Left cardiac atrium (tissue), 4 donors: ENCODE measurements at places on chromosomes 16 and 17. TPM values are rescaled to one million over a fixed set of nuclear protein-coding genes. Genes with fewer than 3 reads are reported as not detected.

JPH3 gene
- 0.09 TPM for total RNA-seq

KRT32 gene
- not detected for total RNA-seq

CNTD1 gene
- not detected for total RNA-seq

KRT28 gene
- total RNA-seq, result not detected

CBLN1 gene
- total RNA-seq, result 1.9 TPM

CAPNS2 gene
- 0.24 TPM for total RNA-seq

ZSCAN10 gene
- total RNA-seq, result not detected

CCL7 gene
- total RNA-seq, result not detected

HYDIN gene
- total RNA-seq, result 0.38 TPM

PRKCB gene
- total RNA-seq, result 4.1 TPM

MED9 gene
- 26.8 TPM for total RNA-seq

MYH1 gene
- not detected for total RNA-seq

METTL22 gene
- 24.7 TPM for total RNA-seq

CFAP52 gene
- 0.41 TPM for total RNA-seq

KRTAP9-2 gene
- not detected for total RNA-seq

PGS1 gene
- total RNA-seq, result 17.7 TPM

NBR1 gene
- 87.2 TPM for total RNA-seq

TBC1D26 gene
- total RNA-seq, result not detected
